Activated naive CD4-positive, alpha-beta T cell treated with anti-CD3 and anti-CD28 coated beads, Interleukin-2, amount 50 U/mL, for 16 hours (primary cell): ENCODE measurements at places on chromosomes 5 and 9.

GRCh38 chr9:137408651-137409405 is 14.1 kb downstream of the EXD3 start:
- DNase-seq: no peak

- DNase-seq: no peak
These were observed 244.0 kb downstream of the YTHDC2 start for GRCh38 chr5:113757508-113757907.

DNA sequence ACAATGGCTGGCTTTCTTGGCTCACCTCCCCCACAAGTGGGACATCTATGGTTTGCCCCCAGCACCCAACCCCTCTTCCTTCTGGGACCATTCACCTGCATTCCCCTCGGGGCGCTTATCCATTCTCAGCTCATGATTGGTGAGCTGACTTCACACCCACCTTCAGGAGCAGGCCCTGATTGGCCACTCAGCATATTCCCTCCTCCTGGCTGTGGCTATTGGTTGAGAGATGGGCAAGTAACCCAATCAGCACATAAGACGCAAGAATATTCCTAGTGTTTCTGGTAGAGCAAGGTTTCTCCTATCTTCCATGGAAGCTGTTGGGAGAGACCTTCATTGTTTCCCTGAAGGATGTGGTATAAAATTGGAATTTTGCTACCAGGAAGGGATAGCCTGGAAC is 22.7 kb upstream of the UNC5A start:
- DNase-seq: no peak

GRCh38 chr5:34897646-34898045 is 17.7 kb downstream of the RAD1 start:
- DNase-seq: no peak

DNA sequence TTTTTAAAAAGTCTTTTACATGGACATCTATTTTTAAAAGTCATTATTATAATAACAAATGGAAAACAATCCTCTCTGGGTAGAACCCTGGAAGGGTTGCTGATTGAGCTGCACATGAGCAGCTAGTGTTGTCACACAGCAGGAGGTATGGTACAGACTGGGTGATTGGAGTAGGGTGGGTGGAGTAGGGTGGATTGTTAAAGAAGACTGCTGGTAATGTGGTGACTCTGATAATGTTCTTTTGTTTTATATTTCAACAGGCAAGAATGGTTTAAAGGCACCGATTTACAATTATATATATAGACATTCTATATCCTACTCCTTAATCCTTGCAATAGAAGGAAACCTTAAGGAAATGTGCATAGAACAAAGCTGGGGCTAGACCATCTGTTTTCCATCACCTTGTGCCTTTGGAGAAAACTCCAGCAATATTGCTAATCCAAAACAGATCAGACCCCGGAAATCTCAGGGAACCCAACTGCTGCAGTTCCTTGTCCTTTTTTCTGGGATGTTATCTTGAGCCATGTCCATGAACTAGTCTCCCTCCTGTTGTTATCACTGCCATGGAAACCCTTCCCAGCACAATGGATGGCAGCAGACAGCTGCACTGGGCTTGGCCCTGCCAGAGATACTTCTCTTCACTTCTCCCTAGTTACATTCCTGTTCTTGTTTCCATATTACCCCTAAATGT is 129.7 kb downstream of the YIPF5 start:
- no peak for DNase-seq

DNA sequence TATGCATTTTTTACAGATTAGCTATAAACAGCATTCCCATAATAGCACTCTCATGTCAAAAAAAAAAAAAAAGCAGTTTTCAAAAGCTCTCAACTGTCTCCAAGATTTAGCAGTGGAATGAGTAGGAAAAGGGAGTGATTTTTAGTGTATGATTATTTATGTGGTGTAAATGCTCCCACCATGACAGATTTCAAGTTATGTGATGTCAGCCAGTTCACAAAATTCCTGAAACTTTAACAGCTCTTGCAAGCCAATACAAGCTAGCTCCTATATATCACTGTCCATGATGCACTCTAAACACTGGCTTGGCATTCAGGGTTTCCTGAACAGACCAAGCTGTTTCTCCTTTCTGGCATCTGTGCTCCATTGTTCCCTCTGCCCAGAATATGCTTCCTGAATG is 7.9 kb upstream of the ANKDD1B start:
- no peak for DNase-seq

DNA sequence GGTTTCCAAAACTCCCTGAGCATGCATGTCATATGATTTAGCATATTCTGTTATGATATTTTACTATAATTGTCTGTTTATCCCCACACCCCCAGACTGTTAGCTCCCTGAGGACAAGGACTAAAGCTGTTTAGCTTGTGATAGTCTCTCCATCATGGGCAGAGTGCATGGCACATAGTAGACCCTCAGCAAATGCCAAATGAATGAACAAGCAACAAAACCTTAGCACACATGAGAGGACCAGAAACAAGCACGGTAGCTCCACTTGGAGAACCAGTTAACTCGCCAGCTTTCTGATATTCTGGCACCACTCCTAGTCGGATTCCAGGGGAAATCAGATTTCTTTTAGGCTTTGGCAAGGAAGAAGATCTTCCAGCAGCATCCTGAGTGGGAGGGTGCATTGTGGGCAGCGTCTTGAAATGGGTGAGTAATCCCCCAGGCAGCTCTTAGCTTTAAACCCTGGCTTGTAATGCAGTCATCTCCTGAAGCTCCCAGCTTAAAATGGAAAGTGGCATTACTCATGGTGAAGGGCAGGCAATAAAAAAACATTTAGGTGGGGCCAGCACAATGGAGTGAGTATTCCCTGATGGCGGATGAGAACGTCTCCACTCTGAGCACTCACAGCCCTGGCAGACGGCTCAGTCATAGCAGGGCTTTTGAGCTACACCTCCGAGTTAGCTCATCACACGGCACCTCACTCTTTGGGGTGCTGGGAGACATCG is 41.1 kb downstream of the FGF1 start:
- DNase-seq: no peak

GRCh38 chr5:129996896-129997295 is 92.6 kb downstream of the CHSY3 start:
- no peak for DNase-seq

GRCh38 chr5:64659289-64659688 is 31.0 kb upstream of the SHISAL2B start:
- no peak for DNase-seq

- no peak for DNase-seq
These were observed 95.8 kb downstream of the PLCXD3 start for GRCh38 chr5:41414598-41414997.

GRCh38 chr5:93607367-93608258 is 24.6 kb downstream of the NR2F1 start:
- DNase-seq: no peak

DNA sequence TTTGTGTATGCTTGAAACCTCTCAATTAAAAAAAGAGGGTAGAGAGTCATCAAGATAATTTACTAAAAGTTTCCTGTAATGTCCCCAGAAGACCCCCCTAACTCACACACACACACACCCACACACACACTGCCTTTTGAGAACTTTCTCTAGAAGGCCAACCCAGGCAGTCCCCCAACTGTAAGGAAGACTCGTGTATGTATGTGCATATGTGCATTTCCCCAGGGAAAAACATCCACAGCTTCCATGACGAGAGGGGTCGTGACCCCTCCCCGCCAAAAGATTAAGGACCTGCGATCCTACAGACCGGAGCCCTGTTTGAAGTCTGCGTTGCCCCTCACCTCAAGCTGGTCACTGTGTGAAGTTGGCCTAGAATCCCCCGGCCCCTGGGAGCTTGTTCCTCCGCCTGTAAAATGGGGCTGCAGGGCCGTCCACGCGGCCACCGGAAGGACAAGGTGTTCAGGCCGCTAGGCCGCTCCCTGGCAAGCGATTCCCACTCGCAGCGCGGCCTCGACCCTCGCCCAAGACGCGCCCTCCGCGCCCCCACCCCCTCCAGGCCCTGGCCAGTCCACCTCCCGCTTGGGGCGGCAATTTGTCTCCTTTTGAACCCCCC is 435 bp upstream of the CDX1 start:
- DNase-seq: no peak

GRCh38 chr9:128150594-128151308 is 1.5 kb downstream of the LCN2 start:
- DNase-seq: no peak

GRCh38 chr9:123615381-123615780 is 259.4 kb downstream of the CRB2 start:
- no peak for DNase-seq

GRCh38 chr9:36499174-36499890 is 73.4 kb upstream of the MELK start:
- no peak for DNase-seq

DNA sequence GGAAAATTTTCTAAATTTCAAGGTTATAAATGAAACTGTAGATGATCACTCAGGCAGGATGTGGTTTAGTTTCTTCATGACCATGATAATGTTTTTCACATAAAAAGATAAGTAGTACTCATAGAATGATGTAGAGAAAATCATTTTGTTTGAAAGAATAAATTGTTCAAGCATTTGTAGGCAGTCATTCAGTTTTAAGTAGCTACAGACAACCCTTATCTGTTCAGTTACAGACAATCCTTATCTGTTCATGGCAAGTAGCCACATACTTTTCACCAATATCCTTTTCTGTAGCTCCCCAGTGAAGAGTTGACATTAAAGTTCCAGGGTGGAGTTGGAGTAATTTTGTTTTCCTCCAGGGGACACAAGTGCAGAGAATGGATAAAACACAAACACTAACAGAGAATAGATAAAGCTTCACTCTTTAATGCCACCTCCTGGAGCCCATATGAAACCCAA is 278.1 kb upstream of the TNC start:
- DNase-seq: no peak

DNA sequence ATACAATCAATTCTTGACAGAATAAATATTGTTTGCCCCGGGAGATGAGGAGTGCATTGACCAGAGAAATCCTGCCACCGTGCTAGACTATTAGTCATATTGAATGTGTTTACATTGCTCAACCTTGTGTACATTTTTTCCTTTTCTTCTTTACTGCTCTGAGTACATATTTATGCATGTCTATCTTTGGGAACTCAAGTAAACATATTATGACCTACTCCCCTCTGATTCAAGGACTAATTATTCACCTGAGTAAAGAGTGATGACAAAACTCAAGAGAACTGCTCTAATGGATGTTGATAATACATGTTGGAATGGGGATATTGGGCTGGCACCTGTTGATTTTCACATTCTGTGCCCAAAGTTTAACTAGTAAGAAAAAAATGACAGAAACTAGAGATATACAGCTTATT is 3.9 kb upstream of the SPINK1 start:
- no peak for DNase-seq

DNA sequence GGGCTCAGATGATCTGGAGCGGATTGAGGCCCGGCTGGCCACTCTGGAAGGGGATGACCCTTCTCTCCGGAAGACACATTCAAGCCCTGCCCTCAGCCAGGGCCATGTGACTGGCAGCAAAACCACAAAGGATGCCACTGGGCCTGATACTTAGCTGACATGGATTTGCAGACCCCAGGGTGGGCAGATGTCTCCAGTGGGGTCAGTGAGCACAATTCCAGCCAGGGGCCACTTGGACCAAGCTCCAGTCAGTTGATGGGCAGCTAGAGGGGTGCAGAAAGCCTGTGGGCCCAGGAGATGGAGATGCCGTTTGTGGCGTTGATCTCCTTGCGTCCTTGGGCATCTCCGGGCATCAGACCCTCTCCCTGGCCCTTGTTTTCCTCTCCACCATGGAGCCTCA is 46.7 kb downstream of the PSD2 start:
- DNase-seq: no peak

DNA sequence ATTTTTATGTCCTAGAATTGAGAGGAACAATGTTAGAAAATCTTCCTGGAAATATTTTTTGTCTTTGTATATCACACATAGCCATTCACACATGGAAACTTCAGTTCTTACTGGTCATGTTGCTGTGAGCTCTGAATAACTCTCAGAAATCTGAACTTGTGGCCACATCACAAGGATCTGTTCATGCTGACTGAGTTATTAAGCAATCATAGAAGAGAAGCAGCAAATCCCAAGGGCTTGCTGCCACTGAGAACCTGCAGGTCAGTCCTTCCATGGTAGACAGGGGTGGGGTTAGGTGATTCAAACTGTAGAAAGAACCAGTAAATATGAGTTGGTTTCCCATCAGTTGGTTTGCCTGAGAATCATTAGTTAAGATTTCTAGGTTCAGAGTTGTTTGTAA is 27.6 kb downstream of the SGCD start:
- no peak for DNase-seq

- DNase-seq: no peak
These were observed 22.2 kb downstream of the ENG start for GRCh38 chr9:127832248-127832647.

DNA sequence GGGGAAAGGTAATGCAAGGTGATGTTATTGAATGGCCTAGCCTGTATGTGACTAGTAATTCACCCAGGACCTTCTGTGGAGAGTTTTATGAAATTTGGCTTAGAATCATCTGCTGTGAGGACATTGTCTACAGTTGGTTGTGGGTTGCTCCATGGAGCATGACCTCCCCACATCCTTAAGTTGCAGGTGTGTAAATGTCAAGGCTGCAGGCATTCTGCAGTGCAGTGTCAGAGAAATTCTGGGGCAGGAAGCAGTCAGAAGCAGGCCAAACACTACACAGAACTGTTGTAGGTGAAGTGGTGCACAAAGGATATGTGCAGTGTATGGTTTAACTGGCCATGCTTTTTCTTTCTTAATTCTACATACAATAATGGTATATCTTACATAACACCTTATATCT is 588.3 kb downstream of the EBF1 start:
- DNase-seq: no peak

DNA sequence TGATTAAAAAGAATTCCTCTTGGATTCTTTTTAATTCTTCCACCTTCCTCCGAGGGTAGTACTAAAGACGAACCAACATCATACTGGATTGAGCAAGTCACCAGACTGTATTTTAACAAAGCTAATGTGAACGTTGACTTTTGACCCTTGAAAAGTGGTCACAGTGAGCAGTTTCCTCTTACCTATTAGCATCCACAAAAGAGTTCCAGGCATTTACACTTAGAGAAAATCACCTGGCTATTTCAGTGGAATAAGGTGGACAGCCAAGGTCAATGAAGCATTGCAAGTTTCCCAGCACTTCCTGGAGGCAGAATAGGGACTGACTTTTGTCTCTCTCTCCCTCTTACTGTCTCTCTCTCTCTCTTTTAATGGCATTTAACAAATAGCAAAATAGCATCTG is 145.1 kb upstream of the DAB2 start:
- no peak for DNase-seq

GRCh38 chr9:134189470-134190231 is 25.3 kb upstream of the RNU6ATAC start:
- DNase-seq: no peak

GRCh38 chr5:180021900-180022299 is 49.7 kb downstream of the RNF130 start:
- DNase-seq: no peak
